ENCODE measurements at places on chromosomes 1 and 21.

DNA sequence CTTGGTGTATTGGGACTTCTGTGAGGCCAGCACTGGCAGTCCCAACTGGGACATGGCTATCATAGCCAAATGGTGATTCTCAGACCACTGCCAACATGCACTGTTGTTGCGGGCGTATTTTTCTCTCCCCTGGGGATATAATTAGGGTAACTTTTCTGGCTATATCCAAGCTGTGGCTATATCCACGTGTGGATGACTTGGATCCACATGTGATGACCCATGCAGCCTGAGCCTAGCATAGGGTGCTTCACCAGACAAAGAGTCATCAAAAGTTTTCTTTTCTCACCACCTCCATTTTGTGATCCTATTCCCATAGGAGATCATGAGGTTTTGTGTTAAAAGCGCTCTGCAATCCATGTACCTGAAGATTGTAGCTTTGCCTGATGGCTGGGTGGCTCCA, 51.2 kb upstream of the CSF3R start:
- DNase-seq = no peak

DNA sequence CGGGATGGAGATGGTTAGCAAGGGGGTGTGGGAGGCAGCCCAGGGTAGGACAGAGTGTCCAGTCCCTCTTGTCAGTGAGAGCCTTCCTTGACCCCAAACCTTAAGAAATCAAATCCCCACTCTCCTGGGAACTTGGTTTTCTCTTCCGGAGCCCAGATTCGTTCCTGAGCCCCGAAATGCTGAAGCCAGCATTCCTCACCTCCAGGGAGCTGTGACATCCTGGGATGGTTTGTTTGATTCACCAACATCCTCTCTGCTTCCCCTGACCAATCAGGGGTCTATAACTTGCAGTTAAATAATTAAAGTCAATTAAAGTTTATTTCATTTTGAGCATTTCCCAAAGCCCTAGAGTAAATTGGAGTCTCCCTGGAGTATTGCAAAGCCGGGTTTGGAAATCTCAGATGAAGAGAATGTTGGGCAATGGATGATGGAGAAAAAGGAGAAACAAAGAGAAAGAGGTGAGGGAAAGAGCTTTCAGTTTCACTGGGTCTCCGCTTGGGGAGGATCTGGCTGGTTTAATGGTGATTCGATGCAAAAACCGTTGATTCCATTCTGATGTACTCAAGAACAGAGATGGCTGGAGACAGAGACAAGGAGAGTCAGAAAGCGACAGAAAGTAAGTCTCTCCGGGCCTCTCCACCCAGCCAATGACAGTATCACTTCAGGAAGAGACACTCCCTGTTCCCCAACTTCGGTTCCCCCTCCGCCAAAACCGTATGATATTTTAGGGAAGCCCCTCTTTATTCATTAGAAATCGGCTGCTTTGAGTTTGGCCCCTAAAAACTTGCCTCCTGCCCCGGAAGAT, 12.8 kb upstream of the ALX3 start:
- no peak for DNase-seq

DNA sequence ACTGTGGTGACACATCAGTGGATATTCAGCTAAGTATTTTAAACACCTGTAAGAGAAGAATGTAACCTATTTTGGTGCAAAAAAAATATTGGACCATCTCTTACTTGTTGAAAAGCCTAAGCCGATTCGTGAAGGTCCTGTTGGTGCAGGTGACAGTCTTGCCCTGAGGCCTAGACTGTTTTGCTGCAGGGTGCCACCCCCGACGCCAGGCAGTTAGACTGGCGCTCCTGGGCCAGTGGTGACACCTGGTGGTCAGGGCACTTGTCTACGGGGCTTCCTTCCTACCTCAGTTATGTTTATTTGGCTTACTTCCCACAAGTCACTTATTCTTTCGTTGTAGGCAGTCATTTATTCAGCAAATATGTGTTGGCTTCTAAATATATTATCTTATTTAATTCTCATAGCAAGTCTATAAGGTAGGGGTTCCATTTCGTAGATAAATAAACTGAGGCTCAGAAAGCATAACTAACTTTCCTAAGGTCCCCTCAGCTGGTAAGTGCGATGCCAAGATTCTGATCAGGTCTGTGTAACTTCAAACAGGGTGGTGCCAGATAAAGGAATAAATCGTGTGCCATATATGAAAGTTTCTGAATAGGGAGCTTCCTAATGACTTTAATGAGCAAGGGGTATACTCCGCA, 1.9 kb downstream of the EEIG2 start:
- DNase-seq = peak; percentile 42

DNA sequence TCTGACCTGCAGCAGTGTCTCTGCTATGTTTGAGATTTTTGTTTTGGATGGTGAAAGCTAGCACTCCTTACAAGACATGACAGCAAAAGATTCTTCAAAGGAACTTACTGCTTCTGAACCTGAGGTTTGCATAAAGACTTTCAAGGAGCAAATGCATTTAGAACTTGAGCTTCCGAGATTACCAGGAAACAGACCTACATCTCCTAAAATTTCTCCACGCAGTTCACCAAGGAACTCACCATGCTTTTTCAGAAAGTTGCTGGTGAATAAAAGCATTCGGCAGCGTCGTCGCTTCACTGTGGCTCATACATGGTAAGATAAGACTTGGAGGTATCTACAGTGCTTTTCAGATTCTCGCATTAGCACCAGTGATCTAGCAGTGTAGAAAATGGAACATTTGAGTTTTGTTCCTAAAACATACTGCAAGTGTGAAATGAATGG, 200.2 kb downstream of the PDE4B start:
- DNase-seq = no peak

DNA sequence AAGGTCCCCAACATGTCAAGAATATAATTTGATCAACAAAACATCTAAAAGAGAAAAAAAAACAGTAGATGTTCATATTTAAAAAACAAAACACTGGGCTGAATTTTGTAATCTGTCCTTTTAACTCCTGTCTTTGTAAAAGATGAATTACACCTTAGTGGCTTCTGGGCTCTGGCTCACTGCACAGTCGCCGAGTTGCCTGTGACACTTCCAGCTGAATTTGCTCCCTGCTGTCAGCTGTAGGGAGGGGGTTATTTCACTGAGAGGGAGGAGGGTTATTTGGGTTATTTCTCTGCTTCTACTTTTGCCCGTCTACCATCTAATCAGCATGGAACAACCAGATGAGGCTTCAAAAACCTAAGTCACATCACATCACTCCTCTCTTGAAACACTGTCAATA, 193.0 kb upstream of the ZC3H12A start:
- no peak for DNase-seq

- DNase-seq = no peak
These were observed 77.5 kb downstream of the LPGAT1 start for GRCh38 chr1:211752951-211753486.

DNA sequence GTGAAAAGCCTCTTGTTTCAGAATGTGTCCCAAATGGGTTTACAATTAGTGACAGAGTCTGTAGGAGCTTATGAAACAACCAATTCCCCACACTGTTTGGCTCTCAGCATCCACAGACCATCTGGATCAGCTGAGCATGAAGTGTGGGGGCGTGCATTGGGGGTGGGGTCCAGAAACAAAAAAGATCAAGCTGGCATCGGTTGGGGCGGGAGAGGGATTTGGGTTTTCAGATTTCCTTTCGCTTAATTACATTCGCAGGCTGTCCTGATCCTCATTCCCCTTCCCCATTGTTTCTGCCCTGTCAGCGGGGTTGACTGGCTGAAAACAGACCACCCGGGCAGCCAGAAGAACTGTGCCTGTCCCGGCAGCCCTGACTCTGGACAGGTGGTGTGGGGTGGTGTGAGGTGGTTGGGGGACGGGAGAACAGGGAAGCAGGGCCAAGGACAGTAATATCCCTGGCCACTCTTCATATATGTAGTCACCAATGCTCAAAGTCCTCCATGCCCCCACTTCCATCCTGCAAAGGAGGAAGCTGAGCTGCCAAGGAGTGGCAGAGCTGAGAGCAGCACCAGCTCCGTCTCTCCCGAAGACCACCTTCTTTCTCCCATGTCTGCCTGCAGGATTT, 92.0 kb downstream of the IER5 start:
- DNase-seq = no peak

DNA sequence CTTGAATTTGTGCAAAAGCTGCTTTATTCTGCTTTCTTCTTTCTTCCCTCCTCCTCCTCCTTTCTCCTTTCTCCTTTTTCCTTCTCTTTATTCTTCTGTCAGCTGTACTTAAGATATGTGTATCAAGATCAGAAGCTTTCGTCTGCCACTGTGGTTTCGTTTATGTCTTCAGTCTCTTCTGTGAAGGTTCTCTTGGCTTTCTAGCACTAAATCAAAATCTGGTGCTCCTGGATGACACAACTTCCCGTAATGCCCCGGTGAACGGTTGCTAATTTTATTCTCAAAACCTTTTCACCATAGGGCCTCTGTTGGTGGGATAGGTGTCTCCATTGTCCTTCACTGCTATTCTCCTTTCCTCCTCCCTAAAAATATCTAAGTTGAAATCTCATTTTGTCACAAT, 5.0 kb downstream of the ATF6 start:
- DNase-seq = no peak

DNA sequence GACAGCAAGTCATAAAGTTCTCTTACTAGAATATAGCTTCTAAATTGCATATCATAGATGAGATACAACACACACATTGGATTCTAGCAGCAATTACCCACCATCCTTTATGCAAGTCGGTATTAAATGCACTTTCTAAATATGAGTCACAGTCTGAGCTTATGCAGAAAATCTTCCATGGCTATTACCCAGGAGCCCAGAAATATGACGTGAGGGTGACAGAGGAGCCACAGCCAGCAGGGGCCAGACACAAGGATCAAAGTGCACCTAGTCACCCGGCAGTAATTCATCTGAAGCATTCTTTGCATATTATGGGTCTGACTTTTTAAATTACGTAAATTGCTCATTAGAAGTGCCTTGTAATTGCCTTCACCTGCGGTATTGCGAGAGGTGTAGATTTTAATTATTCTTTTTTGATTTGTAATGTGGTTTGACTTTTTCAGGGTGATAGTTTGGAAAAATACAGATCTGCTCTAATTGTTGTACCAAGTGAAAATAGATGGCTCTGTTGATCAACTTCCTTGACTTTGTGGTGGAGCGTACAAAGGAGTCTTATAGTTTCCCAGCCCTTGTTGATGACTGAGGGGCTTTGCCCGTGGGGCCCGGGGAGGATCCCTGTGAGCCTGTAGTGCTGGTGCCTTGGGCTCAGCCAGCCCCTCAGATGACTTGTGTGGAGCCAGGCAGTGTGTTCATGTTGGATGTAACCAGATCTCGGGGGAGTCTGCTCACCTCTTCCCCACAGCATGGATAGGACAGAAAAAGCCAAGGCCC, 470.0 kb upstream of the VAMP3 start:
- no peak for DNase-seq

- DNase-seq = no peak
These were observed 2.6 kb upstream of the EEIG2 start for GRCh38 chr1:108557296-108557695.

DNA sequence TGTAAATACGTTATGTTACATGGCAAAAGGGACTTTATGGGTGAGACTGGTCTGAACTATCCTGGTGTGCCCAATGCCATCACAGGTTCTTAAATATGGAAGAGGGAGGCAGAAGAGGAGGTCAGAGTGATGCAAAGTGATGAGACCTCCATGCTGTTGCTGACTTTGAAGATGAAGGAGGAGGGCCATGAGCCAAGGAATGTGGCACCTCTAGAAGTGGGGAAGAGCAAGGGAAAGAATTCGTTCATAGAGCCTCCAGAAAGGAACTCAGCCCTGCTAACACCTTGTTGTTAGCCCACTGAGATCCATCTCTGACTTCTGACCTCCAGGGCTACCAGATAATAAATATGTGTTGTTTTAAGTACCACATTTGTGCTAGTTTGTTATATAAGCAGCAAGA, 462.0 kb downstream of the RPS6KC1 start:
- no peak for DNase-seq

DNA sequence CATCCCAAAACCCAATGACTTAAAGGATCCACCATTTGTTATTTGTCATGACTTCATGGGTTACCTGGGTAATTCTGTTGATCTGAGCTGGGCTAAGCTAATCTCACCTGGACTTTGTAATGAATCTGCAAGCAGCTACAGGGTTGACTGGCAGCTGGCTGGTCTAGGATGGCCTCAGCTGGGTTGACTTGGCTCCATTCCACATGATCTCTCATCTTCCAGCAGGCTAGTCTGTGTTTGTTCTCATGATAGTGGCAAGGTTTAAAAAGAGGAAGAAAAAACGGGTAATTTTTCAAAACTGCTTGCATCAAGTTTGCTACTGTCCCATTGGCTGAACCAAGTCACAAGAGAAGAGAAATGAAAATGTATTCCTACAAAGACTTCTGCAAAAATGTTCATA, 24.8 kb upstream of the ZMYM4 start:
- no peak for DNase-seq

- DNase-seq = no peak
These were observed 3.5 kb downstream of the GRHL3 start for GRCh38 chr1:24322470-24323177.

DNA sequence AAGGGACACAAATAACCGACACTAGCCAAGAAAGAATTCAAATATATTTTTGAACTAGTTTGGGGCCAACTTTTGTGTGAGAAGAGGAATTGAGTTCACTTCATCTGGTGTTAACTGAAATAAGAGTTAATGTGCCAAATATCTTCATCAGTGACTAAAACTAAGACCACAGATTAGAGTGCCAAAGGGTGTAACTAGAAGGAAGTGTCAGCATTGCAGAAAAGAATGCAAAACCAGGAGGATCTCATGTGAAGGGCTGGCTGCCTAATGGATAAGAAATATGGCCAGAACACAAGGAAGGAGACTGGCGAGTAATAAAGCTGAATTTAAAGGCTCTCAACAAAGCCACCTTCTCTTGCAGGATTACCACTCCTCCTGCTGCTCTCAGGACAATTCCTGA, 61.8 kb upstream of the LRRC8D start:
- no peak for DNase-seq

GRCh38 chr1:177780096-177780700, 189.7 kb downstream of the SEC16B start:
- DNase-seq = no peak

GRCh38 chr21:45074818-45075595, 627 bp downstream of the ADARB1 start:
- DNase-seq = no peak
